ENCODE measurements at places on chromosomes 3 and 15.

GRCh38 chr3:51705276-51706020 is 1.4 kb upstream of the GRM2 start:
- no peak for DNase-seq

DNA sequence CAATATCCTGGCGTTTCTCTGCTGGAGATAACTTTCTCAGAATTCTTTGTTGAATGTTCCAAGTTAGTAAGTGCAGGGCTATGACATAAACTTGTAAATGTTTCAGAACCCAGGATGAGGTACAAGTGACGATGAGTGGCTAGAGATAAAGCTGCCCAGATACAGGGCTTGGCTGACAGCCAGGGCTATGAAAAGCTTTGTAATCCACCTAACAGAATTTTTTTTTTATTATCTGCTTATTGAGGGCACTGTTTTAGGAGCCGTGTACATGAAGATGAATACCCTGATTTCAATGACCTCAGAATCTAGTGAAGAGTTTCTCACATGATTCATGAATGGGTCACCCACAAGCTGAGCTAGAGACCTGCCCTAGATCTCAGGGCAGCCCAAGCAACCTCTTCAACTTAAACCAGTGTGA is 431.4 kb downstream of the DIPK2A start:
- DNase-seq = no peak

DNA sequence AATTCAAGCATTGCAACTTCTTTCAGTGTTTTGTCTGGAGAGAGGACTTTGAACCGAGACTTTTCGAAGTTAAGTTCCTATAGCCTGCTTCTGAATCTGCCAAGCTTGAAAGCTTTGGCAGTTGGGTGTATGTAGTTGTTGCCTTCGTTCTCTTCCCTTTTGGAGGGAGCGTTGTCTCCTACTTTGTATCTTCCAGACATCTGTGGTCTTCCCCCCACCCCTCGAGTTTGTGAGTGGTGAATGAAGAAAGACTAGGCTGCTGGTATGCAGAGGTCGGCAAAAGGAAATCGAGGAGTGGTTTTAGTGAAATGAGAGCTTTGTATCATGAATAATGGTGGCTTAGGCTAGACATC is 1.3 kb downstream of the CTNNB1 start:
- DNase-seq = no peak

DNA sequence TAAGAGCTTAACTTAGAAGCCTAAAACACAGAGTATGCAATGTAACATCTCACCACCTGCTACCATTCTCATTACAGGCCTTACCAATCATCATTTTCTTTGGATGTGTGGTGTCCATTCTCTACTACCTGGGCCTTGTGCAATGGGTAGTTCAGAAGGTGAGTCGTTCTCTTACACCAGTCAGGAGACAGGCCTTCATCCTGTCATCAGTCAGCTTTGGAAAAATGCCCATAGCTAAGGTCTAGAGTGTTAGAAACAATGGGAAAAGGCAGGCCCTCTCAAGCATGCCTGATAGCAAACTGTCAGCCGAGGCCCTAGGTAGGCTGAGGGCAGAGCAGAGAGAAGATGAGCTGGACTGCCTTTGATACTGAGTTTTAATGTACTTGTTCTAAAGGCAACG is 13.5 kb downstream of the SLC28A2 start:
- DNase-seq = no peak

DNA sequence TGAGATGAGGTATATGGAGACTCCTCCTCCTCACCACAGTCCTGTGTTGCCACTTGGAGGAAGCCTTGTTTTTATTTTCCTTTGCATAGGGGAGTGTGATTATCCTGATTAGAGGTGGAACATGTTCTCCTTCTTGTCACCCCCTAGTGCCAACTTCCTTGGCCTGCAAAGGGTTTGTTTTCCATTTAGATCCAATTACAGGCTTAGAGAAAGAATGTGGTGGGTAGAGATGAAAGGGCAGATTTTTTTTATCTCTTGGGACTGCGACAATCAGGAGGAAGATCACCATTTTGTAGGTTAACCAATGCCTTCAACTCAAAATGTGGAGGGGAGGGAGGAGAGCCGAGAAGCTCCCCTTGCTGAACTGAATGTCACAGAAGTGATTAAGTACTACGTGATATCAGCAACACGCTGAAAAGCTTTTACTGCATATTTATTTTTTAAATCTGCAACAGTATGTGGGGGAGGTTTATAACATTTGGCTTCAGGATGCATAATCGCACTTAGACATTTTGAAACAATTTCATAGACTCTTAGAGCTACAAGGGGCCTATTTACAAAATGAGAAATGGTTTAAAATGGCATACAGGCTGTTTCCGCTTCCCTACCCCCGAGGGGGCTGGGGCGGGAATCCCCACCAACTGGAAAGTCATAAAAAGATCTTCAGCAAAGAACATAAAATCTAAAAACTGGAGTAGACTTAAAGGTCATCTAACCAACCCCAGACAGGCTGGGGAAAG is 2.4 kb downstream of the LMCD1 start:
- DNase-seq = no peak

- no peak for DNase-seq
Observed at GRCh38 chr3:55827786-55828185, 340.7 kb upstream of the WNT5A start.

- no peak for DNase-seq
Observed at GRCh38 chr15:98282656-98283332, 322.3 kb downstream of the ARRDC4 start.

DNA sequence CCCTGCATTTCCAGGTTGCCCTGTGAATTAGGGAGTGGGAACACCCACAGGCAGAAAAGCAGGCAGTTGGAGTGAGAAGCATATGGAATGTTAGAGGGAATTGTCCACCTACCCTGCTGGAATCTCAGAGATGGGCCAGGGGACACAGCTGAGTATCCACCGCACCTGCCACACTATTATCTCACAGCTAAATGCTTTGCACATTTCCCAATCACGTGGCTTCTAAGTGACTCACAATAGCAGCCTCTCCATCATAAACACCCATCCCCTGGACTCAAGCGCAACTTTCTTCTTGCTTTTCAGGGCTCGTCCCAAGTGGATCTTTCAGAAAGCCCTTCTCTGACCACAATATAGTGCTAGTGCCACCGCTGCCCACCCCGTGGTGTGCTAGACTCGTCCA is 389.0 kb upstream of the LMCD1 start:
- no peak for DNase-seq

DNA sequence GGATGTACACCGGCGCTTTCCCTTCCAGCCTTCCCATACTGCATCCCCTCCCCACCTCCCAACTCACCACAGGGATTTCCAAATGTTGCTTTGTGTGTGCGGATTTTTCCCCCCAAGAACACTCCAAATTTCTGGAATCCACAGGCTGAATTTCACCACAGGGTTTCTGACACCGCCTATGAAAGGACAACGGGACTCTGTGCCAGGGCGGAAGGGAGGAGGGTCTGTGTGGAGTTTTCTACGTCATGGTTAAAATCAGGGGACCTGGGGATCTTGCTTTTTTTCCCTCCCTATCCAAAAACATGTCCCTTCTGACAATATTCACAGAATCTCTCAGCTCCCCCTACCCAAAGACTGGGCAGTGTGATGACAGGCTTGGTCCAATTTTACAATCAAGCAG is 14.6 kb downstream of the CYP19A1 start:
- no peak for DNase-seq

- no peak for DNase-seq
Observed at GRCh38 chr3:182978387-182978786, 2.0 kb downstream of the DCUN1D1 start.

DNA sequence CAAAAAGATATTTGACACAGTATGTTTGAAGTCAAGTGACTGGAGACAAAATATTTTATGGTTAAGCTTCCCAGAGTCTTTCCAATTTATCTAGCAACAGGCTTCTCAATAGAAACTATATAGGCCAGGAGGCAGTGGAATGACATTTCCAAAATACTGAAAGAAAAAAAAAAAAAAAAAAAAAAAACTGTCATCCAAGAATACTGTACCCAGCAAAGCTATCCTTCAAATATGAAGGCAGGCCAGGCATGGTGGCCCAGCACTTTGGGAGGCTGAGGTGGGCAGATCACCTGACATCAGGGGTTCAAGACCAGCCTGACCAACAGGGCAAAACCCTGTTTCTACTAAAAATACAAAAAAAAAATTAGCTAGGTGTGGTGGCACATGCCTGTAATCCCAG is 20.9 kb downstream of the NME9 start:
- DNase-seq = no peak

GRCh38 chr3:81776643-81777042 is 15.2 kb upstream of the GBE1 start:
- DNase-seq = no peak

DNA sequence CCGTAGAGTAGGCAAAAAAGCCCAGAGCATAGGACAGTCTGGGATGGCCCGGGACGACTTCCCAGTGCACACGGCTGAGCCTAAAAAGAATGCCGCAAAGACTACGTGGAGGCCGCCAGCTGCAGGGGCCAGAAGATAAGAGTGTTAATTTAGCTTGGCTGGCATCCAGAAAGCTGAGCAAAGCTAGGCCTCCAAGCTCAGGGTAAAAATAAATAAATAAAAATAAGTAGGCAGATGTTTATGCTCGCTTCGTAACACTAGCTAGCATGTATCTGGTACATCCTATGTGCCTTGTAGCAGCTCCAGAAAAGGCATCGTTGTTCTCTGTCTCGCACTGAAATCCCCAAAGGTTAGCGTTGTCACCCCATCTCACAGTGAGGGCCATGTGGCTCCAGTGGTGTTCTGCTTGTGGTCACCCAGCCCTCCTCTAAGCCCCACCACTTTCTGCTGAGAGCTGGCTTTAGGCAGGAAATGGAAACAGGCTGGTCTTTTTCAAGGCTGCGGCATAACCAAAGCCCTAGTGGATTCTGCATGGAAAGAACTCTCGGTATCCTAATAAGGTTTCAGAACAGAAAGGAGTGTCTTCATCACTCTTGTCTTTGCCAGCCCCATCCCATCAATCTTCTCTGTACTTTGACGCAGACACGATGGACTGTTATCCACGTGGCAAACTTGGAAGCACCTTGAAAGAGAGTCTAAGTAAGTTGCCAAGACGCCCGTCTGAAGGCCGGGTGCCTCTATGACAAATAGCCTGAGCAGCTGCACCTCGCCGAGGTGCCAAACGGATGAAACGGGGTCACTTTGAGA is 58.1 kb upstream of the MEF2A start:
- no peak for DNase-seq

DNA sequence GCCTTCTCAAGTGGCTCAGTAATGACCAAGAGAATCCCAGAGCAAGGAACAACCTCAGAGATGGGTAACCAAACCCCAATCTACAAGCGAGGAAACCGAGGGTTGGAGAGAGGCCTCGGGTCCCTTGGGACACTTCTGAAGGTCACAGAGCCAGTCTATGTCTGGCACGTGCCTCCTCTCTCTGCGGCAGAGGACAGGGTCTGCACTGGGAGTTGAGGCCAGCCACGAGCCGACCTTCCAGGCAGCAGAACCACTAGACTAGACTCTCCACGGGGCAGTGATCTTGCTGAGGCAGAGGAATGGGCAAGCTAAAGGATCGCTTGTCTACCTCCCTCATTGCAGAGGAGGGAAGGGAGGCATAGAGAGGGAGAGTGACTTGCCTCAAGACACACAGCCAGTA is 100.6 kb upstream of the SMAD3 start:
- no peak for DNase-seq

GRCh38 chr3:14787630-14788029 is 31.1 kb upstream of the FGD5 start:
- no peak for DNase-seq

- DNase-seq = no peak
Observed at GRCh38 chr3:167913219-167913835, 177.8 kb downstream of the SERPINI1 start.

- no peak for DNase-seq
Observed at GRCh38 chr3:128906031-128906803, 26.8 kb downstream of the ACAD9 start.

GRCh38 chr3:45513041-45513440 is 81.5 kb upstream of the LIMD1 start:
- DNase-seq = no peak

DNA sequence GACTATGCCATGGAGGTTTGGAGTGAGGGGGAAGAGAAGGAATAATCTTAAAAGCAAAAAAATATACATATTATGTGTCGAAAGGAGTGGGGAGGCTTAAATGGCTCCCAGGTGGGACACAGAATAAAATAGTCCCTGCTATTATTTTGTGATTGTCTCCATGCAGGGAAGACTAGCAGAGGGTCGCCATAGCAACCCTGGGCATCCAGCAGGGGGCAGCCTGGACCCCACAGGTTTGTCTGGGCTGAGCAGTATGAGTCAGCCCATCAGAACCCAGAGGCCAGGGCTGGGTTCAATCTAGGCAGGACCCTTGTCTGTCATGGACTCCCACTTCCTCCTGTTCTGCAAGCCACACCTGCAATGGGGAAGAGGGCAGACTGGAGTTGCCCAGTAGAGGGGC is 17.6 kb upstream of the LINGO1 start:
- DNase-seq = no peak

GRCh38 chr3:41324156-41324475 is 124.8 kb downstream of the CTNNB1 start:
- DNase-seq = no peak

- DNase-seq = no peak
Observed at GRCh38 chr15:58268746-58269267, 130.6 kb downstream of the AQP9 start.

DNA sequence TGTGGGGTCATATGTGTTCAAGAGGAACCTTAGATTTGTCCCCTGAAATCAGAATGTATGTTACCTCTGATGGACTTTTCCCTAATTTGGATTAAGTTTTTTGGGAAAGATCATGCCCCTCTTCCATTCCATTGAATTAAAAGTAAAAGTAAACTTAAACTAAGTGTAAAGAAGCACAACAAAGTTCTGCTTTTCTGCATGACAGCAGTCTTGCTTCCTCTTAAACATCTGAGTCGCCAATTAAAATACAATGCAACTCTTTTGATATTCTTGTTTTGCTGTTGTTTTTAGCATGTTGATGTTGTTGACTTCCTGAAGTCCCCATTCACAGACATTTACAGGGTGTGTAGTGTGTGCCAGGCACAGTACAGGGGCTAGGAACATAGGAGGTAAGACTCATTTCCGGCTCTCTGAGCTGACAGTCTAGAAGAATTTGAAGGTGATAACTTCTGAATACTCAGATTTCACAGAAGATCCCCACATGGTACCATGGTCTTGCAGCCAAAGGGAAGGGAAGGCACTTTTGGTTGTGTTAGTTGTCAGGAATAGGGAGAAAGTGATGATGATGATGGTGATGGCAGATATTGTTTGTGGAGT is 45.0 kb downstream of the USP13 start:
- DNase-seq = no peak

DNA sequence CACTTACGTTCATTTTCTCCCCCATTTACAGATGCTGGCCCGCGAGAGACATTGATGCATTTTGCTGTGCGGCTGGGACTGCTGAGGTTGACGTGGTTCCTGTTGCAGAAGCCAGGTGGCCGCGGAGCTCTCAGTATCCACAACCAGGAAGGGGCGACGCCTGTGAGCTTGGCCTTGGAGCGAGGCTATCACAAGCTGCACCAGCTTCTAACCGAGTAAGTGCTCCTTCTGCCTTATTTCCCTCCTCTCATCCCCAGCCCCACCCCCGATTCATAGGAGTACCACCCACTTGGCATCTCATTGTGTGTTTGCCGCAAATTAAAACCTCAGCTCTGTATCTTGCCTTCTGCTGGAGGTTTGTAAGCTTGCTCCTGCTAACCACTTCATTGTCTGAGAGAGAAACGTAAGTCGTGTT is 163.3 kb downstream of the AKAP13 start:
- no peak for DNase-seq

Data from stimulated activated CD8-positive, alpha-beta memory T cell treated with anti-CD3 and anti-CD28 coated beads, Interleukin-7, amount 100 ng/mL, for 1 hour (primary cell).